Progenitor cell of endocrine pancreas (in vitro differentiated cells): ENCODE measurements at places on chromosomes 1 and 21. TPM values are rescaled to one million over a fixed set of nuclear protein-coding genes. Genes with fewer than 3 reads are reported as not detected.

Gene SHISAL2A
- 0.29 and 0.38 TPM in 2 replicates for total RNA-seq

- no peak for DNase-seq
These were observed 4.2 kb downstream of the TFAP2E start for GRCh38 chr1:35577071-35577998.

Gene SYNC
- total RNA-seq, result 0.40 TPM in 1 of 2 replicates, not detected in the other

Gene LCE2B
- total RNA-seq, result not detected in 2 replicates

DNA sequence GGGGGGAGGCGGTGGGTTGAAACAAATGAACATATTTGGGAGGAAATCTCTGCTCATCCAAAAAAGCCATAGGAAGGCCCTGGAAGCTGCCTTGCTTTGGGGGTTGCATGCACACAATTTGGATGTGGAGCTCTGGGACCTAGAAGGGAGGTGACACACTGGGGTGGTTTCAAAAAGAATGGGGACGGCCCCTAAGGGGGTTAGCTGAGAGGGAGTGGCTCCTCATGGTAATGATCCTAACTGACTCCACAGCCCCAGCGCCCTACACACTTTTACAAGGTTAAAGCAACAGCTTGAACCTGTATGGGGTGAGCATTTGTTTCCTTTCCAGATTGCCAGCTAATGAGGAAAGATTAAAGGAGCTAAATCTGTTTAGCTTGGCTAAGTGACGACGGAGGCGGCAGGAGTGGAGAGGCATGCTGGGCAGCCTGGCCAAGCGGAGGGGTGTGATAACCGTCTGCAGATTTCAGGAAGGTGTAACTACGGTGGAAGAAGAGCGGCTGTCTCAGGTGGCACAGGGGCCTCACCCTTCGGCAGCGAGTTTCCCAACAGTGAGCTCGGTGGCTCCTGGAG lies 107.3 kb downstream of the RNF220 start:
- DNase-seq, result no peak

DNA sequence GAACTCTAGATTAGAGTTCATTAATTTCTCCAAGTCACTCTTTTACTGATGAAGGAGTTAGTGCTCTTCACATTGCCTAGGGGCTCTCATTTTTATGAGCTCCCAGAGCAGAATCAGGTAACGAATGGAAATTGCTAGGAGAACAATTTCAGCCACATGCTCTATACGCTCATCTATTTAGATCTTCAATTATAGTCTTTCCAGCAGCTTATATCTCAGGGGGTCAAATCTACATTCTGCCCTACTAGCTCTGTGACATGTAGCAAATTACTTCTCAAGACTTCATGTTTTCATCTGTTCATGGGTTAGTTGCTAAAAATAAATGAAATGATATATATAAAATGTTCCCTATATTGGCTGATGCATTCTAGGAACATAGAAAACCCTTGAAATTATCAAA lies 183.6 kb downstream of the PLPP3 start:
- DNase-seq, result no peak

- DNase-seq, result no peak
These were observed 10.2 kb upstream of the LRRN2 start for GRCh38 chr1:204695692-204696091.

Gene CAMK1G
- 2.4 and 2.7 TPM in 2 replicates for total RNA-seq

- no peak for DNase-seq
These were observed 32.5 kb downstream of the TNNT2 start for GRCh38 chr1:201345081-201345355.

DNA sequence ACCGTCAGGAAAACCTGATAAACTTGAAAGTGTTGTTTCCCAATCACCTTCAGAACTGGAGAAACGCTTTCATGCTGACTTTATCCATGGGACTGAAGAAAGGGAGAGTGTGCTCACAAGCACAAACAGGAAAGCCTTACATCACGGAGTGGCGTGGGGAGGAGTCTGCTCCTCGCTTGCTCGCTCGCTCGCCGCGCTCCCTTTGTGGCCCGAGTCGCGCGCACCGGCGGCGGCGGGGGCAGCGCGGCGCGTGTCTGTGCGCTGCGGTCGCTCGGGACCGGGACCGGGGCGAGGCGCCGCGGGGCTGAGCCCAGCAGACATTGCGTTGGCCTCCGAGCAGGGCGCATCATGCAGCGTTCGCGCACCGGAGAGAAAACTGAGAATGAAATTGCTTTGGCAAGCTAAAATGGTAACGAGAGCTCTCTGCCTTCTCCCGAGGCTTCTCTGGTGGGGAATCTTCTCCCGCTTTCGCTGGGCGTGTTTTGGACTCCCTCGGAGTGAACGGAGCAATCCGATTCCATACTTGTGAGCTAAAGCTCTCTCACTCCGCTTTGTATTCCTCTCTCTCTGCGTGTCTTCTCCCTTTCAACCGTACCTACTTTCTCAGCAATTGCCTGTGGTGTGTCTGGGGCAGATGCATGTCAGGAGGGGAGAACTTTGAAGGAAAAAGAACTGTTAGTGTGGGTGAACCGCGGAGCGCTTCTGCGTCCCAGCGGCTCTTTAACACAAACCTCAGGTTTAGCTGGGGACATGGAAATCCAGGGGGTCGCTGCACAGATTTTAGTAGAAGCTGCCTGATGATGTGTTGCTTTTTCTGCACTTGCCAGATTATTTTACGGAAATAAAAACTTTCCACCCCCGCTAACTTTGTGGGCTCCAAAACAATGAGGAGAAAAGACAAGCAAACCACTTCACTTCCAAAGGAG lies at the start of gene RGL1:
RGL1 (plus strand) TSS at position 205 of the 926 bp plus-strand sequence; CDS start at position 383, 178 bp downstream.
- peak; percentile 32 for DNase-seq

DNA sequence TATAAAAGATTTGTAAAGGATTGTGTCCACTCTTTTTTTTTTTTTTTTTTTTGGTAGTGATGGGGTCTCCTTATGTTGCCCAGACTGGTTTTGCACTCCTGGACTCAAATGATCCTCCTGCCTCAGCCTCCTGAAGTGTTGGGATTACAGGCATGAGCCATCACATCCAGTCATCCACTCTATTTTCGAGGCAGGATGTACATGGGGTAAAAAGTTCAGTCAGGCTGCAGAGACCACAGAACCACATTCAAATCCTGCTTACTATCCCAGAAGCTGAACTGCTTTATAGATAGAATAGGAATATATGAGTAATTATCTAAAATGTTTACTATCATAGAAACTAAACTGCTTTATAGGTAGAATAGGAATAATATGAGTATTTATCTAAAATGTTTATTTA lies 26.0 kb upstream of the KCNK2 start:
- no peak for DNase-seq

DNA sequence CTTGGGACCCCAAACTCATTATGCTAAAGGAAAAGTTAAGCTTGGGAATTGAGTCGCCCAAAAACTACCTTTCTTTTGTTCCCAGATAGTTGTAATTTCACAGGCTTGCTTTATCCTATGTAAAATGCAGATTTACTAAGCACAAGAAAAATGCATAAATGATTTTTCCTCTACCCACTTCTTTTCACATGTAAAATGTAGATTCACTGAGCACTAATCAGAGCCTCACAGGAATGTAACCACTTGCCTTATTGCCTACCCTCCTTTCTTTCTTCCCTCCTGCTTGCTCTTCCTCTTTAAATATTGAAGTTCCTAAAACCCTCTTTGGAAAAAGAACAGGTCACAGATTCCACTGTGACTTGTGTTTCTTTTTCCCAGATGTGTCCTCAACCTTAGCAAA lies 18.3 kb downstream of the CAPN8 start:
- no peak for DNase-seq

GRCh38 chr1:242827538-242827937 lies 303.0 kb upstream of the PLD5 start:
- DNase-seq, result no peak

DNA sequence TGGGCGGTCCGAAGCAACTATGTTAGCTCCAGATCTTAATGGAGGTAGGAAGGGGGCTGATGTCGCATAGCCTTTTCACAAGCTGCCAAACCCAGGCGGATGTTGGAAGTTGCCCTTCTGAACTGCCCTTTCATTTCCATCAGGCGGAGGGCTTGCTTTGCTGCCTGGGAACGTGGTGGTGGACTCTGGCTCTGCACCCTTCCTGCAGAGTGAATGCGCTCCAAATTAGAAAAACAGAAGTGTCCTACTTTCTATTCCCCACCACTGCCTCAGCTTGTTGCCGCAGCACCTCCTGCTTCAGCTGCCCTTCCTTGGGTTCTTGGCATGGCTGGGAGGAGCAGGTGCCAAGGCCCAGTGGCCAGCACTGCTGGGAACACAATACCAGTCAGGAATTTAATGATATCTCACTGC lies 60.6 kb downstream of the AK4 start:
- DNase-seq, result no peak

Gene MASP2
- total RNA-seq, result not detected in 2 replicates

- DNase-seq, result no peak
These were observed 160.2 kb upstream of the KAZN start for GRCh38 chr1:14438127-14438769.

DNA sequence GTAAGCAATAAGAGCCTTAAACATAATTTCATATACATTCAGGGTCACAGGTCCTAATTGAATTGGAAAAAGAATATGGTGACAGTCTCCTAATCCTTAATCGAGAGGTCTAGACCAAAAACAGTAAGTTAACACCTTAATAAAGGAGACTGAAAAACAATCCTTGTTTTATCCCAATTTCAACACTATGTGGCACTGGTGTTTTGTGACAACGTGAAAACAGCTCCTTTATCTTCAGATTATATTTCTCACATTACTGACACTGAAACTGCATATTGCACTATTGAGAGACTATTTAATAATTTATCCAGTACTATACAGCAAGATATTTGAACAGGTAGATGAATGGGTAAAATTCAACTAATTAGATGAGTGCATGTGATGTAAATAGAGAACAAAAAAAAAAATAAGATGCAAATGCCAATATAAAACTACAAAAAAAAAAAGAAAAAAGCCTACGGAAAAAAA lies 34.1 kb downstream of the TP53BP2 start:
- DNase-seq, result no peak
